Hepatocyte (in vitro differentiated cells): ENCODE measurements at places on chromosomes 7 and 10.

- no peak for DNase-seq
Measured at GRCh38 chr7:43292384-43292783, 179.9 kb downstream of the HECW1 start.

GRCh38 chr7:15753887-15754579 lies 67.5 kb upstream of the MEOX2 start:
- DNase-seq: no peak

GRCh38 chr7:135335628-135336139 lies 102.0 kb downstream of the STRA8 start:
- DNase-seq: peak; percentile 91

- DNase-seq: no peak
Measured at GRCh38 chr10:88541116-88541626, 41.9 kb downstream of the RNLS start.

DNA sequence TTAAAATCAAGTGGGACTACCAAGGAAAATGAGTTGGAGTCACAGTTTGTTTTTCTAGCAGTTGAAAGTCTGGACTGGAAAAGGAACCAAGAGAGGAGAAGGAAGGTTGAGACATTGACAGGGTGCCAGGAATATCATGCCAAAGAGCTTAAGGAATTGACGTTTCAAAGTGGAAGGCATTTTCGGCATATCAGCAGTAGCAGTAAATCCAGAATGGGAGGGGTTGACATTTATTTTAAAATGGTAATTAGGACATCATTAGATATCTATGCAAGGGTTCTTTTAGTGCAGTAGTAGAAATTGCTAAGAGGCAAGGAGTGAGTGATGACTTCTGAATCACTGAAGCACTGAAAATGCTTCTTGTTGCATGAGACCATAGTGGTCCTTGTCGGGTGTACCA lies 335.9 kb upstream of the PLXDC2 start:
- DNase-seq: no peak

DNA sequence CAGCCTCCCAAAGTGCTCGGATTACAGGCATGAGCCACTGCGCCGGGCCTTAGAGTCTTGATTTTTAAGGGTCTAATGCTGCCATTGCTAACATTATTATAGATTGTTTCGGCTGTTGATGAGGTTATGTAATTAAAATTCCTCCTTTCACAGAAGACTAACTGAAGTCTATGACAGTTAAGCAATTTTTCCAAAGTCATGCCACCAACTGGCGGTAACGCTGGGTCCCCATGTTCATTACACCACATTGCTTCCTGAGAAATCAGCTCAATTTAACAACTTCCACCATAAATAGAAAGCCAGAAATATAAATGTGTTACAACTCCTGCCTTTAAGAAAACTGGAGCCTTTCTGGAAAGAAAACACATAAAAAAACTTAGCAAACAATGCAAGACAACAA lies 3.5 kb downstream of the ERLIN1 start:
- DNase-seq: no peak

DNA sequence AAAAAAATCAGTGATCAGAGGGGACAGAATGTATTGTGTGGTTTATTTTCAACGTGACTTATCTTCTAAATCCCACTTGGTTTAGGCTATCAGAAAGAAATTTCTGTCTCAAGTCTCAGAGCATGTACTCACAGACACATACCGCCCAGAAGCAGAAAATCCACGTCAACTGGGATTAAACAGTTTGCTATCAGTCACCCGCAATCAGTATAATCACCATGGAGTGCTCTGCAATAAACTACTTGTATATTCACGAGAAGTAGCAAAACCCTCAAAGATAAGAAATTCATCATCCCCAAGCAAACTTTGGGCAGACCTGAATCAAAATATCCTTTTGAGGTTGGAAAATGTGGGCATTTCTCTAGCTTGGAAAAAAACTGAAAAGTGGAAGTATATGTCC lies 259.1 kb downstream of the FGFR2 start:
- no peak for DNase-seq

DNA sequence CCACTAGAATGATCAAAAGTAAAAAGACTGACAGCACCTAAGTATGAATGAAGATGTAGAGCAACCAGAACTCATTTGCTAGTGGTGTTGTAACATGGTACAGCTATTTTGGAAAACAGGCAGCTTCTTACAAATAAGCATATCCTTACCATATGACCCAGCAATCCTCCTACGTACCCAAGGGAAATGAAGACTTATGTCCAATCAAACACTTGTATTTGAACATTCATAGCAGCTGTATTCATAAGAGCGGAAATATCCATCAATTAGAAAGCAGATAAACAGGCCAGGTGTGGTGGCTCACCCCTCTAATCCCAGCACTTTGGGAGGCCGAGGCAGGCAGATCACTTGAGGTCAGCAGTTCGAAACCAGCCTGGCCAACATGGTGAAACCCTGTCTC lies 53.0 kb downstream of the KLRG2 start:
- DNase-seq: no peak

GRCh38 chr10:61301575-61301974 lies 151.6 kb downstream of the TMEM26 start:
- DNase-seq: no peak

- DNase-seq: no peak
Measured at GRCh38 chr10:106506526-106507283, 657.8 kb downstream of the SORCS1 start.

GRCh38 chr10:87759551-87759950 lies 58.5 kb downstream of the ATAD1 start:
- no peak for DNase-seq

DNA sequence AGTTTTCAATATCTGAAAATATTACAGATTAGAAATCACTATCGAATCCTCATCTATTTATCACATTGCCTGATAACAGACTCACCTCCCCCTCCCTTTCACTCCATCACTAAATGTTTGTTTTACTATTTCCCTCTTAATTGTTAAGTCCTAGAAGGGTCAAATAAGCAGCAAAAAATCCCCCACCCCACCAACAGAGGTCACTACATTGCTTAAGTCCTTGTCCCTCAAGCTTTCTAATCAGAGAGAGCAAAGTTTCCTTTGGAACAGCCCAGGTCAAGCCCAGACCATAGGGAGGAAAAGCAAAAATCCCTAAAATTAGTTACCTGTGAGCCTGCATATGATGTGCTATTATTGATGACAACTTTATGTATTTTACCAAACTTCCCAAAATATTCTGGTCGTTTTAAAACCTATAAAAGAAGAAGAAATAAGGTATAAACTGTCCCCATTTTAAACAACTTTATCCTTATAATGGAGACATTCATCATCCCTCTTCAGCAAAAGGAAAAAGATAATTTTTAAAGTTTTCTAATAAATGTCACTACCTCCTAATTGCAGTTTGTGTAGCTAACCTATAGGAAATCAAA lies 95.0 kb downstream of the CNOT4 start:
- DNase-seq: peak; percentile 60

DNA sequence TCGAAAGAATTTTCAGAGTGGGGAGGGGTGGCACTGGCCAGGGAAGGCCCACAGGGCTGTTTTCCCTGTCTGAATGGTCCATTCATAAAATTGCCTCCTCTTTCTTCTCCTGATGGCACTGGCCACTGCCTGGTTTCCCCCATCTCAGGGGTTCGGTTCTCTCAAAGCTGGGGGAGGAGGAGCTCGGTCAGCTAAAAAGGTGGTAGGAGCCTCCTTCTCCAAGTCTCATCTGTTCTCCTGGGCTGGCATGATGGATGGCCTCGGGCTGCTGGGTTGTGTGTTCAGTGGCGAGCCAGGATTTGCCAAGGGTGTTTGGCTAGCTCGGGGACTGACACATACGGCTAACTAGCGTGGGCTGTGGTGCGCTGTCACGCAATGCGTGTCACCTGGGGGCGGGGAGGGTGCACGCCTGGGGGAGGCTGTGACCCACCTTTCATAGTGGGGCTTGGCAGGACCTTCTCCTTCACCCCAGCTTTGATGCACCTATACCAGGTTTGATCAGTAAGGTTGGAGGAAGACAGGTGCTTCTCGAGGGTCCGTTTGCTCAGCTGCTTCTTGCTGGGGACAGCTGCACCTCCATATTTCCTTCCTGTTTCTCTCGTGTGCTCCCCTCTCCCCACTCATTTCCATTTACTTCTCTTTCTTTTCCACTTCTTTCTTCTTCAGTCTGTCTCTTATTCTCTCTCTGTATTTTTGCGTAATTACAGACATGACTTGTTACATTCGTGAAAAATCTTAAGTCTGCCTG lies 36.3 kb downstream of the RBM20 start:
- no peak for DNase-seq

- DNase-seq: no peak
Measured at GRCh38 chr7:45402480-45403218, 171.5 kb upstream of the ADCY1 start.

GRCh38 chr10:69491611-69492010 lies 40.3 kb downstream of the TSPAN15 start:
- no peak for DNase-seq

DNA sequence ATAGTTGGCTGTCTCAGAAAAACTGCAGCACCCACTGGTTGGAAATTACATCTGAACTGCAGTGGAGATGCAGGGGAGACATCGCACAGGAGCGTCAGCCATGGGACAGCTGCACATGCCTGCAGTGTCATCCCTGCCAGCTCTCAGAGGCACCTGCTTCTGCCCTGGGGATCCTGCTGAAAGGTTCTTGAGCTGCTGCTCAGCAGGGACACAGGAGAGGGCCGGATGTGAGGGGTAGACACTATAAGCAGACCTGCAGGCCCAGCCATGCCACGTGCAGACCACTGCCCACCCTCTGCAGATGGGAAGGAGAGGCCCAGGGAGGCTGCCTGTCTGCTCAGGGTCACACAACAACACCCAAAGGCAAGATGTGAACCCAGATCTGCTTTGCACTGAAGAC lies 601.4 kb downstream of the DNAJB6 start:
- no peak for DNase-seq

- DNase-seq: peak; percentile 9
Measured at GRCh38 chr7:82481499-82482097, 38.0 kb upstream of the CACNA2D1 start.

GRCh38 chr10:34580214-34580613 lies 234.9 kb downstream of the PARD3 start:
- DNase-seq: no peak

DNA sequence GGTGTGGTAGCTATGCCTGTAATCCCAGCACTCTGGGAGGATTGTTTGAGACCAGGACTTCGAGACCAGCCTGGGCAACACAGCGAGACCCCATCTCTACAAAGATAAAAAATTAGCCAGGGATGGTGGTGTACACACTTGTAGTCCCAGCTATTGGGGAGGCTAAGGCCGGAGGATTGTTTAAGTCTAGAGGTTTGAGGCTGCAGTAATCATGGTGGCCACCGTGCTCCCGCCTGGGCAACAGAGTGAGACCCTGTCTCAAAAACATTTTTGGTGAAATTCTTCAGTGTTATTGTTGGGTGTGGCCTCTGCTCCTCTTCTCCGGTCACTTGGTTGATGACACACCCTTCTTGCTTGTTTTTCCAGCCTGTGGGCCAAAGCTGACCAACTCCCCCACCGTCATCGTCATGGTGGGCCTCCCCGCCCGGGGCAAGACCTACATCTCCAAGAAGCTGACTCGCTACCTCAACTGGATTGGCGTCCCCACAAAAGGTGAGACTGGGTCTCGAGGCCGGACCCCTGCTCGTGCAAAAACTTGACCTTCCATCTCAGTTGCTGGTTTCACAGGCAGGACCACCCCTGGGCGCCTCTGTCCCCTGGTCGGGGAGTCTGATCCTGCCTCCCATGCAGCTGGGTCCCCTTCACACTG lies 10.6 kb downstream of the PFKFB3 start:
- DNase-seq: no peak

DNA sequence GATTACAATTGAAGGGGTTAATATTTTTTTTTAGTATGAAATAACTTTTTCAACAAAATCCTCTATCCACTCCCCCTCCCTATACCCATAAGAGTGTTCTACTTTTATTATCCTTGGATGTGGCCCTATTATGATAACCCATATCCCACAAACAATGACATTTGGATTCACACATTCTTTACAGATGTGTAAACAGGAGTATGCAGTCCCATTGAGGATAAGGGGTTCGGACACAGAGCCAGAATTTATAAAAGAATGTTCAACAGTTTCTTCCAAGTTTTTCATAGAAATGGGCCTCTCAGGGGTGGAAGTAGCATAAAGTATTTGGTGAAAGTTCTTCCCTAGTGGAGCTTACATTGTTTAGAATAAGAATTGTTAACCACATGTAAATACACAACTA lies 16.1 kb upstream of the PCLO start:
- no peak for DNase-seq

- peak; percentile 50 for DNase-seq
Measured at GRCh38 chr10:73625004-73625883, 16.0 kb downstream of the MYOZ1 start.

- DNase-seq: no peak
Measured at GRCh38 chr10:45096001-45096400, 95.3 kb downstream of the ZNF22 start.

DNA sequence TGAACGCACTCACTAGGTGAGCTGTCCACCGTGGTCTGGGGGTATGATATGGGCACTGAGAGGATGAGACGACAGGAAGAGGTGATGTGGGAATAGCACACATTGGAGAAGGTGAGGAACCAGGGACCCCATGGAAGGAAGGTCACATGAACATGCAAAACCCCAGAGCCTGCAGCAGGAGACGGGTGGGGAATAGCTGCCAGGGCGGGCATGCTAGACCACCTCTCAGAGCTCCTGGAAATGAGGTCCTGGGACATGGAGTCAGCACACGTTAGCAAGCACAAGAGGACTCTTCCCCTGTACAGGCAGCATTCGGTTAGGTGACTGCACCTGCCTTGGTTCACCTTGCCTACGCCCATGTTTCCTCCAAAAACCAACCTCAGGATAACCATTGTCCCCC lies 8.1 kb downstream of the FAM131B start:
- DNase-seq: no peak

- DNase-seq: no peak
Measured at GRCh38 chr7:84302949-84303348, 108.4 kb upstream of the SEMA3A start.

DNA sequence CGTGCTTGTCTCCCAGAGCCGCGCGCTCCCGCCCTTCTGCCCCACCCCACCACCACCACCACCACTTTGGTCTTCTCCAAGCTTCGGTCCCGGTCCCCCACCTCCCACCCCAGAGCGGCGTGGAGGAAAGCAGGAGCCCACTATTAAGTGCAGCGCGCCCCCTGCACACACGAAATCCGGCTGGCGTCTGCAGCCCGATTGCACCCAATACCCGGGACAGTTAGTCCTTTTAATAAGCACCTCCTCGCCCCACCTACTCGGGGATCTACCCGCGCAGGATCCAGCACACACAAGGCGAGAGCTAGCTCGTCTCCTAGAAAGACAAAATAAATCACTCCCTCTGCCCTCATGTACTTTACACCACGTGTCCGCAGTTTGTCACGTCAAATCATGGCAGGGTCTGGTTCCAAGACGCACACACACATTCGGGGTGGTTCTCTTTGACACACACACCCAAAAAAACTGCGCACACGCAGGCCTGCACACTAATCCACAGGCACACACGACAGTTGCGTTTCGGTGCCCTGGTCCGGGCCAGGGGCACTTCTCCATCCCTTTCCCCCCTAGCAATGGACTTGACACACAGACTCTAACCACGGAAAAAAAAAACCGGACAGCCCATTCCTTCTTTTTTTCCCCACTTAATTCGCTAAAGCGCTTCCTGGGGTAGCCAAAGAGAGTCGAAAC lies 1.6 kb downstream of the SFMBT2 start:
- DNase-seq: peak; percentile 31
